ENCODE measurements at places on chromosomes 1 and 21.
A peak's percentile ranks its signal among the peaks of the same experiment; 100 is the strongest.

DNA sequence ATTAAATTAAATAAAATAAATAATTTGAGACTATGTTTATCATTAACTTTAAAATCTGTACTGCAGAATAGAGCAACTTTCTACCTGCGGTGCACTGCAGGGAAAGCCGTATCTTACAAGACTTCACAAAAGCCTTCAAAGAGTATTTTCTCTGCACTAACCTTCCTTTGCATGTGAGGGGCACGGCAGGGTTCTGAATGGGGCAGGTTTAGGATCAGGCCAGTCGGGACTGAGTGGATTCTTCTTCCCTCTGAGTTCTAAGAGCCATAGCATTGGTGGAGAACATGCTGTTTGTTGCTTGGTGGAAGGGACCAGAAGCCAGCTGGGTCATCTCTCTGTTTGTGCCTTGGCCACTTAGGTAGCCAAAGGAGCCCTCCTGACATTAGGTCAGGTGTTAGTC is 55.2 kb upstream of the LGALS8 start:
- DNase-seq, result no peak

- DNase-seq, result peak; percentile 54
Measured at GRCh38 chr1:21764615-21765423, 18.1 kb downstream of the USP48 start.

DNA sequence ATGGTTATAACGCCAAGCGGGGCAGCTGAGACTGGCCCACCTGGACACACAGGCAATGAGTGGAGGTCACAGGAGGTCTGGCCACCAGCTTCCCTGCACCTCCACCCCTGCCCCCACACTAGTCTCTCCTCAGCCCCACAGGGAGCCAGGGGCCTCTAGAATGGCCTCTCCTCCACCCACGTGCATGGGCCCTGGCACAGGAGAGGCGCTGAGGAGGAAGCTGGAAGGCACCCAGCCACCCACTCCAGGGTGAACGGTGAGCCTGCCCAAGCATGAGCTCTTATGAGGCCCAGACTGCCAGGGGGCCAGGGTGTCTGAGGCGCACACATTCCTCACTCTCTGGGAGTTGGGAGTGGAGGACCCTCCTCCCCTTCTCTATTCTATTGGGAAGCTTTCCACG is 22.2 kb downstream of the LRP8 start:
- no peak for DNase-seq

DNA sequence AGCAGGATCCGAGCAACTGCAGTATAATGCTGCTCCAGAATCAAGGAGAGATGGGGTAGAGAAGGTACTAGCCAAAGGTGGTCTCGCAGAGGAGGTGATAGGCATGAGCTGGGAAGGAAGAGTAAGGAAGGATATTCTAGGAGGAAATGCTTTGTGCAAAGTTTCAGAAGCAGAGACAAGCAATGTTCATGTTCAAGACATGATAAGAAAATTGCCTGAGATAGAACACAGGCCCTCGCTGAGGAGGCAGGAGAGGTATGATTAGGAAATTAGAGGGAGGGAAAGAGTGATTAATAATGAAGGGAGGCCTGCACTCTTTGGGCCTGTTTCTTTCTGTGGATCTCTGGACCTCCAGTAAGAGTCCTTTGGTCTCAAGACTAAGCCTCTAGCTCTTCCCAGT is 12.9 kb upstream of the ETV3 start:
- DNase-seq, result no peak

- no peak for DNase-seq
Measured at GRCh38 chr21:36981049-36981391, 14.6 kb upstream of the HLCS start.

DNA sequence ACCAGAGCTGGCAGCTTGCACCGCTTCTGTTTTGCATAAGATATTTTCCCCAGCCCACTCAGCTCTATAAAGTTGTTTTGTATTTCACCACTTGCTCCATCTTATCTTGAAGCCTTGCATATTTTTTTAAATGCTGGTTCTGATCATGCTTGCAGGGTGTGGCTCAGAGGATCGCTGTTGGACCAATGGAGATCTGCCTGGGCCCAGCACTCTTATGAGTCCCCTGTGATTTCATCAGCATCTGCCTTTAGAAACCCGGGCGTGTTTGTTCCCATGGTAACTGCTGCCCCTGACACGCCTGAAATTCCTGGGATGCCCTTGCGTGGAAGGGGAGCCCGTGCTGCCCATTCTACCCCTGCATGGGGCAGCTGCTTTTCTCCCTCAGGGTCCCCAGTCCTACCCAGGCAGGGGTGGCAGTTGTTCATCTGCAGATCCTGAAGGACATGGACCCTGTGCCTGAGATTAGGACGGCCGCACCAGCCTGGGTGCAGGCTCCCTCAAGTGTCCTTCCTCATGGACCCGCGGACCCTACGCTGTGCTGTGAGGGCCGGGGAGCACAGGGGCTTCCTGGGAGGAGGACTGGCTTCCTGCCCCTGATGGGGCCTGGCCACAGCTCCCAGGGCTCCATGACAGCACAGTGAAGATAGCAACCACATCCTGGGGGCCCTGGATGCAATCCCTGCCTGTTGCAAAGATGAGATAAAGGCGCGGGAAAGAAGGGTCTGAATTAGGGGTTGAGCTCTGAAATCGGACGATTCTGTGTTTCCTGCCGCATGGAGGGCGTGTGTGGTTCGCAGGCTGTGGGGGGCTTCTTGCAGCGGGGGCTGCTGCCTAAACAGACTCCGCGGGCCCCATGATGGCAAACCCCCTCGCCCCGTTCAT is 226.5 kb downstream of the SDCCAG8 start:
- DNase-seq, result peak; percentile 52

- peak; percentile 68 for DNase-seq
Measured at GRCh38 chr1:18256282-18257235, 149.0 kb downstream of the IGSF21 start.

Data from muscle of leg (tissue), 16 donors.